ENCODE measurements at places on chromosomes 5 and 9.

DNA sequence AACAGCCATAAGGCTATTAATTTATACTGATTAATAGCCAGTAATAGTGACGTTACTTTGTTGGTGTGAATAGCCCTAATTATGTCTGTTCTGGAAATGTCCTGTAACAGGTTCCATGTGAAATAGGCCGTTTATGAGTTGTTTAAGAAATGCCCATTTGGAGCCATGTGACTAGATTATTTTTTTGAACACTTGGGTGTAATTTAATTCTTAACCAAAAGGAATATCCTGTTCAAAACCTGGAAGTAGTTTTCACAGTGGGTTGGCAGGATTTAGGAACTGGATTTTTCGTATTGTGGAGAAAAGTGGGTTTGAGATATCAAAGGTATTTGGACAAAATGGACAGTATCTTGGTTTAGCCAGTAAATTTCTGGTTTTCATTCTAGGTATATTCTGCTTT is 1.3 kb downstream of the TENT2 start:
- DNase-seq, result no peak

DNA sequence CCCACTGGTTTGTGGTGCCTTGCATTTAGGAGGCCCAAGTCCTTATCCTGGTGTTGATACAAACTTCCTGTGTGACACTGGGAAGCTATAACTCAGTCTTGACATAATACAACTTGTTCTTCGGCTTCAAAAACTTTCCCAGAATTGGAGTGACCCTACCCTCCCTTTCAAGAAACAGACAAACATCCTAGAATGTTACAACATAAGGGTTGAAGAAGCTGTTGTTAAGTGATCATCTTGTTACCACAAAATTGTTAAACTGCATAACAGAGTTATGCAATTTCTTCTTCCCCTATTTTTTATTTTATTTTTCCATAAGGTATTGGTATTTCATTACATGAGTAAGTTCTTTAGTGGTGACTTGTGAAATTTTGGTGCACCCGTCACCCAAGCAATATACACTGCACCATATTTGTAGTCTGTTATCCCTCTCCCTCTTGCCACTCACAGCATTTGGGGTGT is 21.3 kb downstream of the TLR4 start:
- no peak for DNase-seq

DNA sequence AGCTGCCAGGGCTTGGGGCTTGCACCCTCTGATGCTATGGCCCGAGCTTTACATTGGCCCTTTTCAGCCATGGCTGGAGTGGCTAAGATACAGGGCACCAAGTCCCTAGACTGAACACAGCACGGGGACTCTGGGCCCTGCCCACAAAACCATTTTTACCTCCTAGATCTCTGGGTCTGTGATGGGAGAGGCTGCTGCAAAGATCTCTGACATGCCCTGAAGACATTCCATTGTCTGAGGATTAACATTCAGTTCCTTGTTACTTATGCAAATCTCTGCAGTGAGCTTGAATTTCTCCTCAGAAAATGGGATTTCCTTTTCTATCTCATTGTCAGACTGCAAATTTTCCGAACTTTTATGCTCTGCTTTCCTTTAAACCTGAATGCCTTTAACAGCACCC is 337.0 kb upstream of the SMC2 start:
- DNase-seq, result no peak

DNA sequence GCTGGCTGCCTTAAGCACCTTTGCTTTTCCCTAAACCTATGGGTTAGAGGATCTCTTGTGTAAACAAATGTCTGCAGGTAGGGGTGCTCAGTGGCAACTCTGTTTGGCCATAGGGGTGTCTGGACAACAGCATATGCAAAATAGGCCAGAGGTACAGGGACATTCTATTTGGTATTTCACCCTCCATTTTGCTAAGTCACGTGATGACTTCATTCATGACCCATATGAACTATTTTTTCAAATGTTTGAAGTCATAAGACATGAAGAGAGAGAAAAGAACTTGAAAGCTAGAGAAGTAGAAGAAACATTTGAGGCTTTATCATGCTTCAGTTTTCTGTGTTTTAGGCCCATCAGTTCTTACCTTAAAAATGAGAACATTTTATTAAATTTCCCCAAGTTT is 370.2 kb downstream of the GADD45G start:
- DNase-seq, result no peak

DNA sequence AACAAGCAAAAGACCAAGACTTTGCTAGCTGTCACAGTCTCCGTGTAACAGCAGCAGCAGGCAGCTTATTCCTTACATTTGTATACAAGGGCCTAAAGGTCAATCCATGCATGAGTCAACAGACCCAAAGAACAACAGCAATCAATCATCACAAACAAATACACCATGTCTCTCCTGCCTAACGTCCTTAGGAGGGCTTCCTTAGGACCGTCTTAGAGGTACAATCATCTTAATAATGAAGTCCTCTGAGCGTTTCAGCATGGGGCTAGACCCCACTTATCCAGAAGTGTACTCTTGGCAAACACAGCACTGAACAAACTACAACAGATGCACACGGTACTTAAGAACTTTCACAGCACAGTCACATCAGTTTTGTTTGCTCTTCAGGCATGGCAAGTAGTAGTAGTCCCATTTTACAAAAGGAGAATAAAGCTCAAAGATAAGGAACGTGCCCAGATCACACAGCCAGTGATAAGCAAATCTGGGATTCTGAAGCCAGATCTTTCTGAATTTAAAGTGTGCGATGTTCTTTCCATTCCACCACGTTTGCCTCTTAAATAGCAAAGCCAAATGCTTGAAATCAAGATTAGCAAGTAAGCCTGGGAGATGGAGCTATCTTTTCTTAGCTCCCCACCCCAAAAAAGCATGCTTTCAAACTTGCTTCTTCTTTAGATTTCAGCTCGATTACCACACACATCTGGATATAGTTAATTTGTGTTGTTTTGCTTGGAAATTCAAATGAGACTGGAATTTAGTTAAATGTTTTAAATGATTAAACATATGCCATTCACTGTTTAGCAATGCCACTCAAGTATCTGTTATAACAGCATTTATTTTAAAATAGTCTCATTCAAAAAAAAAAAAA is 24.2 kb downstream of the PSMB7 start:
- no peak for DNase-seq

GRCh38 chr5:142618130-142618523 is 67.8 kb downstream of the FGF1 start:
- no peak for DNase-seq

DNA sequence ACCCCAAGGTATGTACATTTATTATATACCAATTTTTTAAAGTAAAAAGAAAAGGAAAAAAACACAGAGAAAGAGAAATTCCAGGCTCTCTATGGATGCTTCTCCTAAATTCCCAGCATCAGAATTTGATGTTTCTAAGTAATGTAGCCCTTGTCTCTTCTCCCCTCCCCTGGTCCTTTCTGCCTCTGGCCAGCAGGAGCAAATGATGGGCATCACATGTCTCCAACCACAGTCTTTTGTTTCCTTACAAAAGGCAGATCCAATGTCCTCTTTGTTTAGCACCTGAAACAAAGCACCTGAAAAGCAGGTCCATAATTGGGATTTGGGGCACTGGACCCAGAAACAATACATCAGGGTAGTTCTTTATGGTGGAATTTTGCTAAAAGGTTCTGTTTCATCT is 50.4 kb upstream of the APC start:
- no peak for DNase-seq

- DNase-seq, result no peak
Observed at GRCh38 chr9:21777701-21778100, 24.7 kb upstream of the MTAP start.

DNA sequence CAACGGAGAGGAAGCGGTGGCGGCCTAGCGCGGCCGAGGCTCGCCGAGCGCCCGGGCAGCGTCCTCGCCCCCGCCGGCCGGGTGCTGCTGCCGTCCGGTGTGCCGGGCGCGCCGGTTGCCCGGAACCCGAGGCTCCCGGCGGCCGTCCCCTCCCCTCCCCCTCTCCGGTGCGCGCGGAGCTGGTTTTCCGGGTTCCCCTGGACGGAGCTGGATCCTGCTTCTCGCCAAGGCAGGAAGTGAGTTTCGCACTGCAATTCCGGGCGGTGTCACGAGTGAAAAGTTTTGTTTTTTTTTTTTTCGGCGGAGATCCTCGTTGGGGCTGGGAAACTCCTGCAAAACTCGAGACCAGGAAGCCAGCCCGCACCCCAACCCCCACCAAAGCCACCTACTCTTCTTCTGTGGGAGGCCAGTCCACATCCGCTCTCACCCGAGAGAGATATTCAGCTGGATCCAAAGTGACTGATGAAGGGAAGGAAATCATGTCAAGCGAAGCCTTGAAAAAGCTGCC is at the start of gene ERBIN:
Gene ERBIN (plus strand): TSS at position 300 of the 508 bp plus-strand sequence. CDS start 66,144 bp downstream, outside the sequence.
- DNase-seq, result peak; percentile 62

DNA sequence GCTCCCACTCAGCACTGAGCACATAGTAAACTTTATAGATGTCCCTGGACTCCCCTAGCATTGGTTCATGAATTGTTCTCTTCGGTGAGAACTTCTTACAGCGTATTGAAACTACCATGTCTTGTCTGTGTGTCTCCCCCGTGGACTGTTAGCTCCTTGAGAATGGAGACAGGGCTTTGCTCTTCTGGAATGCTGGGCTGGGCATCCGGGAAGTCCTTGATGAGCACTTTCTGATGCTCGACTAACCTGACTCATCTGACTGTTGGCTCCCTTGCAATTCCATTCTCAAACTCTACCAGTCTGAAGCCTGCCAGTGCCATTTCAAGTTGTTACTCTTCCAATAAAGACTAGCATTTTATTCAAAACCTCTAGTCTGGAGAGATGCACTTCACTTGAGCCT is 15.0 kb upstream of the PFDN1 start:
- no peak for DNase-seq

- no peak for DNase-seq
Observed at GRCh38 chr5:149030392-149030791, 32.5 kb downstream of the SH3TC2 start.

DNA sequence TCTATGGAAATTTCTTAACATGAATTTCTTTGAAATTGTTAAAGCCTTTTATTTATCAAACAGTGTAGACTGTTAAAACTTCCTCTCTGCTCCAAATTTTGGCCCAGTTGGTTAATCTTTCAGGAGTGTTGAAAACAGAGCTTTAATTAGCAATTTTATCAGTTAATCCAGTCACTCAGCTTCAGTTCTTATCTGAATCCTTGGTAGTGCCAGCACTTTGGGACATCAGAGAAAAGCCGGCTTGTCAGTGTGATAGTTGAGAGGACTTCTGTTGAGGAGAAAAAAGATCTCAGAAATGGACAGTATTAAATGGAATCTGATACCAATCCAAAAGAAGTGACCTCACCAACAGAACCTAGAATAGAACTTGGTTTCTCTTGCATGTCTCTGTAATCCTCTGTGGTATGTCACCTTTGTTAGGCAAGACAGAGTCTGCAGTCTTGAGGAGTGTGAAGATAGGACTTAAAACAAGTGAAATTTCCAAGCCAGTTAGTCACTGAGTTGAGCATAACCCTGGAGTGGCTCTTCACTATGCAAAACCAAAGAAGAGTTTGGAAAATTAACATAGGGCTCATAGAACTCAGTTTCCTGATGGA is 251.8 kb downstream of the NNT start:
- no peak for DNase-seq

DNA sequence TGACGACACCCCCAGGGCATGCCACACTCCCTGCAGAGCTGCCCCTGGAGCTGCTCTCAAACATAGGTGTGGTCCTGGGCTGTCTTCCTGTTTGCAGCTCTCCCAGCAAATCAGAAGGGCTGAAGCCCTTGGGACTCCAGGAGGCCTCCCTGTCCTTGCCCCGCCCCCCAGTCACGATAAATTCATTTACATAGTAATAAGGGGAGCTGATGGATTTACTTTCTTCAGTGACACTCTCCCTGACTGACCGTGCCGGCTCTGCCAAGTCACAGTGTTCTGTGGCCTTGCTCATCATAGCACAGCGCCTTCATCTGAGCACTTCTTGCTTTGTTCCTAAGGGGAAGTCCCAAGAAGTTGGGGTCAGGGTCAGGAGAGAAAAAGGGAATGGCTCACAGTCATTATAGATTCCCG is 121.4 kb downstream of the ENC1 start:
- no peak for DNase-seq

- DNase-seq, result no peak
Observed at GRCh38 chr5:135269931-135270421, 129.1 kb downstream of the MACROH2A1 start.

DNA sequence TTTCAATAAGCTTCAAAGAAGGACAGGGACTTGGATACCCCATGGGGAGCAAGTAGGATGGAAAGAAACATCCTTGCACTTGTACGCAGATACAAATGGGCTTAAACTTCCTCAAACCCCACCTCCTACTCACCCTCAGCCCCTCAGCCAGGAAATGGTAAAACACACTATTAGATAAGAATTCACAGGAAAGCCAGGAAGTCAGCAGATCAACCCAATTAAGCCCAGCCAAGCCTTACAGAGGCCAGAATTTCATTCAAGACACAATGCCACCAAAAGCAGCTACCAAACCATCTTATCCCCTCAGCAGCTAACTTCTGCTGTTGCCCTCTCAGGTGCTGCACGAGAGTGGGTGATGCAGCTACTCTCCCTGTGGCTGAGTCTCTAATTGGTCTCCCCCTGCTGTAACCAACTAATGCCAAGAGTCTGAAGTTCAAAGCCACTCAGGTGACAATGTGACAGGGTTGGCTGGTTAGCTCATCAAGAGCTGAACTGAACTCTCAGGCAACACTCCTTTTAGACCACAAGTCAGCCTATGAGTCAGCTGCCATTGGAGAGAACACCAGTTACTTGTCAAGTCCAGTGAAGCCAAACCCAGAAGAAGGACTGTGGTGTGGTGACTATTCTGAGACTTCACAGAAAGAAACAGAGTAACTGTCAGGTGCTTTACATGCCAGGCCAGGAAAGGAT is 201.9 kb downstream of the ZNF608 start:
- no peak for DNase-seq

DNA sequence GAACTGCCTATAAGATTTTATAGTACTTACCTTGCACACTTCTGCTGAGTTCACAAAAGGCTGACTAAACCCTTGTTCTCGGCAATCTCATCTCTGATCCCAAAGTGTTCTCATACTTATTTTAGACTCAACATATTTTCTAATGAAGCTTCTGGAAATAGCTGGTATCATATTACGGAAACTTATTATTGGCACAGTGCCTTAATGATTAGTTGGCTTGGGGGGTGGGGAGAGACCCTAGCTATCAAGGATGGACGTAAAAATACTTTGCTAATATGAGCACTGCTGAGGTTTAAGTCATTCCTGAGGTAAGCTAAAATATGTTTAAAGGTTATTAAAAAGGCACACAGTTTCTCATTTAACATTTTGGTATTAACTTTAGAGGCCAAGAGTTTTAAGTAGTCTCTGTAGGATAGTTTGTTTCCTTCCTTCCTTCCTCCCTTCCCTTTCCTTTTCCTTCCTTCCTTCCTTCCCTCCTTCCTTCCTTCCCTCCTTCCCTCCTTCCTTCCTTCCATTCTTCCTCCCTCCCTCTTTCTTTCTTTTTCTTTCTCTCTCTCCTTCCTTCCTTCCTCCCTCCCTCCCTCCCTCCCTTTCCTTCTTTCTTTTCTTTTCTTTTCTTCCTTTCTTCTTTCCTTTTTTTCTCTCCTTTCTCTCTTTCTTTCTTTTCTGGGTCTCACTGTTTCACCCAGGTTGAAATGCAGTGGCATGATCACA is 31.5 kb downstream of the ZSWIM6 start:
- no peak for DNase-seq

DNA sequence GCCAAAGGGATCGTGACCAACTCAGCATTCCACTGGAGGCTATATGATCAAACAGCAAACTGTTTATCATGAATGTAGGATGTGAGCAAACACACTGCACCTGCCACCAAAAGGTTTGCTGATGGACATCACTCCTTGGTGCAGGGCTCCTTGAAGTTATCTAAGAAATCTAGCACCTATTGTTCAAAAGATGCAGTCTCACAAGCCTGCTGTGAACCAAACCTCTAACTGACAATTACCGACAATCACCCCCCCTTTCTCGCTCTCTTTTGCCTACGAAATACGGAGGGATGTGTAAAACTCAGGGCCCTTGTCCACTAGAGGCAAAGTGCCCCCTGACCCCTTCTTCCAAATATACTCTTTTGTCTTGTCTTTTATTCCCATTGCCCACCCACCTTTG is 2.5 kb upstream of the CLTA start:
- DNase-seq, result no peak
